NCI-H187 treated with DMSO at 0.1 percent for 48 hours (cell line): ENCODE measurements at places on chromosomes 2 and 18.

DNA sequence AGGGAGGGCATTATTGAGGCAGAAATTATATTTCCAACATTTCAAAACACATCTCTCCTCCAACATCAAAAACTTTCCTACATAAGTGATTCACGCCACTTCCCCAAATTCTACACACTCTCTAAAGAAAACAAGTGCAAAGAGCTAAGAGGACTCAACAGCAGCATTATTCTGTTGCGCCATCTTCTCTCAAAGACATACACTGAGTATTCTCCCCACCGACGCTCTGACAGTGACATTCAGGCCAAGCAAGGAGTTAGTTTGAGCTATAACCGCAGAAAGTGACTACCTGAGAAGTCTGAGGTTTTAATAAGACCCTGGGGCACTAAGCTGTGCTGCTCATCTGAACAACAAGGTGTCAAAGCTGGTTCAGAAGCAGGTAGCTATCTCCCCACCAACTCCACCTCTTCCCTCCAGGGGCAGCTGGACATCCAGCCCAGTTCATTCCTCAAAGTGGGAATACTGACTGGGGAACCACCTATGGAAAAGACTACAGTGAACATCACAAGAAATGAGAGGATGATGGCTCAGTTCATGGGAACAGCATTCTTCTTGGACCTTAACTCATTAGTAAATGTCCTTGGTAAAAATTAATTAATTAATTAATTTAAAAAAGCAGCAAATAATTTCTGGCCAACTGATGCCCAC lies 309.5 kb upstream of the CCDC68 start:
- no peak for DNase-seq

DNA sequence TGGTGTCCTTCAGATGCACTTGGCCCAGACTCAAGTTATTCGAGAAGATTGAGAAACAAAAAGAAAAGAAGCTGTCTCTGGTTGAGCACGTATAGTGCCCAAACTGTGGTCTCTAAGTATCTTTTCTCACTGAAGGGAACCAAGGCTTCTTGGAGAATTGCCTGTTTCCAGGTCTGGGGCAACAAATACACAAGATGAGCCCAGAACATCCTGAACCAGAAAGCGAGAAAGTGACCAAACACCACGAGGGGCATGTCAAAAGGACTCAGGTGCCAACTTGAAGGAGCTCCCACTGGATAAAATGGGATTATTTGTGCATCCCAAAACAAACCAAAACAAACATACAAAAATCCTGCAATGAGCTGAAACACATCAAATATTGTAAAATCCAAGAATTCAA lies 13.6 kb upstream of the ATOH8 start:
- DNase-seq, result no peak

- no peak for DNase-seq
Observed at GRCh38 chr2:183031911-183032794, 6.1 kb downstream of the NCKAP1 start.

DNA sequence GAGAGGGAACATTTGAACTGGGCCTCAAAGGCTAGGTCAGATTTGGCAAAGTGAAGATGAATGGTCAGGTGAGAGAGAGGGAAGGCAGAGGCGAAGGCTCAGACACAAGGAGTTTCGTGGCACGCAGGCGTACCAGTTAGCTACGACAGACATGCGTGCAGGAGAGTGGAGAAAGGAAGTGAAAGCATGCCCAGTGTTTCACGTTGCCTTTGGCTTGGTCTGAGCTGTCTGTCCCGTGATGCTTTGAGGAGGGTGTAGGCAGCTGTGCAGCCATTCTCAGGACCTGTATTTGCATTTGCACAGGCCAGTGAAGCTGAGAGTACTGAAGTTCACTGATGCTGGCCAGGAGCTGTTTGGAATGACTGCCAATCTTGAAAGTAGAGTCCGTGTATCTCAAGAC lies 69.5 kb downstream of the HNRNPLL start:
- DNase-seq, result no peak

- DNase-seq, result no peak
Observed at GRCh38 chr2:187102381-187102780, 253.4 kb upstream of the ZSWIM2 start.

- DNase-seq, result no peak
Observed at GRCh38 chr2:161165266-161165665, 5.0 kb downstream of the TANK start.

DNA sequence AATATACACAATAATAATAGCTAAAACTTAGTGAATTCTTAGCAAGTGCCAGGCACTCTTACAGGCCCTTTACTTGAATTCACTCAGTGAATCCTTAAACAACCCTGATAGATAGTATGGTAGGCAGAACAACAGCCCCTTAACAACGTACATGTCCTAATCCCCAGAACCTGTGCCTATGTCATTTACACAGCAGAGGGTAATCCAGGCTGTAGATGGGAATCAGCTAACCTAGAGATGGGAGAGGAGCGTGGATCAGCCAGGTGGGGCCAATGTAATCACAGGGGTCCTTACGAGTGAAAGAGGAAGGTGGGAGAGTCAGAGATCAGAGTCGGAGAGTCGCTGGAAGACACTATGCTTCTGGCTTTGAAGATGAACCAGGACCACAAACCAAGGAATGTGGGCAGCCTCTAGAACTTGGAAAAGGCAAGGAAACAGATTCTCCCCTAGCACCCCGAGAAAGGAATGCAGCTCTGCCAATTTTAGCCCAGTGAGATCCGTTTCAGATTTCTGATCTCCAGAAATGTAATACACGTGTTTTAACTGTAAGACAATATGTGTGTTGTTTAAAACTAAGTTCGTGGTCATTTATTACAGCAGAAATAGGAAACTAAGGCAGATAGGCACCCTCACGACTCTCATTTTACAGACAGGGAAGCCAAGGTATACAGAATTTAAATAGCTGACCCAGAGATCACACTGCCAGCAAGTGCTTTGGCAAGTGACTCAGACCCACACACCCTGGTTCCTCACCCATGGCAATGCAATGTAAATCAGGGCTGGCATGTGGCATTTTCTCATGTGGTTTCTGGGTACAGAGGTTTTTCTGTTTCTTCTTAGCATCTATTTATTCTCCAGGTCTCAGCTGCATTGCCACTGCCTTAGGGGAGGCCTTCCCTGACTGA lies 68.9 kb downstream of the DOCK10 start:
- no peak for DNase-seq

- DNase-seq, result no peak
Observed at GRCh38 chr18:70261141-70261788, 27.6 kb upstream of the SOCS6 start.

GRCh38 chr2:235005603-235006259 lies 53.9 kb downstream of the SH3BP4 start:
- DNase-seq, result no peak

- DNase-seq, result no peak
Observed at GRCh38 chr2:239220981-239221396, 179.8 kb downstream of the HDAC4 start.
